Ammon's horn (tissue), 1 donor: ENCODE measurements at places on chromosomes 3 and 15.

- DNase-seq: no peak
Observed at GRCh38 chr3:71987828-71988227, 202.9 kb upstream of the PROK2 start.

DNA sequence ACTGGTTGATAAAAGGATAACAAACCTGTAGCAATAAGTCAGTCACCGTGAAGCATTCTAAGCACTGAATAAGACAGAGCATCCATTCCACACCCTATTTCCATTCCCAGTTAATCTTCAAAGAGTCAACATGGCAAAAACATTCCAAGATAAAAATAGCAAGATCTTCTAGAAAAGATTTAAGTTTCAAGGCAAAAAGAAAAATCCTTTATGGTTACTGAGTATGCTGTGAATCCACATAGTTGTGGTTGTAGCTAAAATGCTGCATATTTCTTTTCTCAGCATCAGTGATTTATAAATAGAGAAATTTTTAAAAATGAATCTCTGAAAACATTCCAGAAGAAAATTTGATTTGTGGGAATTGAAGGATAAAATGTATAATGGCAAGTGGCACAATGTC is 21.1 kb downstream of the GAP43 start:
- no peak for DNase-seq

DNA sequence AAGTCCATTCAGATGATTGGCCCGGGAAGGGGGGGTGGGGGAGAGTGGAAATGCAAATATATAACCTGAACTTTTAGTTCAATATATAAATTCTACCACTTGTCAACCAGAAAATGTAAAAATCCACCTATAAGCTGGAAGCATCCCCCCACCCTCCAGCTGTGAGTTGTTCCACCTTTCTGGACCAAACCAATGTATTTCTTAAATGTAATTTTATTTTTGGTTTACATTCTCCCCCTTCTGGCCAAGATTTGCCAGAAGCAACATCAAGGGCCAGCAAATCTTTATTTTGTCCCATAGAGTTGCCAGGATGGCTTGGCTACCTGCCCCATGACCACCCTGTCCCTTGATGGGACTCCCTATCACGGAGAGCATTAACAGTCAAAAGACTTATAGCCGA is 545.7 kb downstream of the TBL1XR1 start:
- DNase-seq: no peak

GRCh38 chr15:93997071-93997658 is 234.2 kb upstream of the MCTP2 start:
- DNase-seq: peak; percentile 23

DNA sequence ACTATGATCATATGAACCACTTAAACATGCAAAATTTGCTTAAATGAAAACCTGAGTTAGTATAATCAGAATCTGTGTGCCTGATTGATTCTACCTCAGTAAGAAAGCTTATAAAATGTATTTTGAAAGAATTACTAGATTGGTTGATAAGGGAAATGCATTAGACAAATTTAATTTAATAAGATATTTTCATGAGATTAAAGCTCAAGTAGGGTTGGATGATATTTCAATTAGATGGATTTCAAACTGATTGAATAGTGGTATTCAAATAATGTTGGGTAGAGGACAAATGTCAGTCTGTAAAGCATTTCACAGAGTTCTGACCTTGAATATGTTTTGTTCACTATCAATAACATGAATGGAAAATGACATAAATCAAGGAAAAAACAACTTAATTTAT is 780.4 kb upstream of the ALCAM start:
- DNase-seq: no peak

- no peak for DNase-seq
Observed at GRCh38 chr3:173891272-173892100, 493.9 kb downstream of the NLGN1 start.

- no peak for DNase-seq
Observed at GRCh38 chr3:157488144-157488543, 15.1 kb downstream of the VEPH1 start.

DNA sequence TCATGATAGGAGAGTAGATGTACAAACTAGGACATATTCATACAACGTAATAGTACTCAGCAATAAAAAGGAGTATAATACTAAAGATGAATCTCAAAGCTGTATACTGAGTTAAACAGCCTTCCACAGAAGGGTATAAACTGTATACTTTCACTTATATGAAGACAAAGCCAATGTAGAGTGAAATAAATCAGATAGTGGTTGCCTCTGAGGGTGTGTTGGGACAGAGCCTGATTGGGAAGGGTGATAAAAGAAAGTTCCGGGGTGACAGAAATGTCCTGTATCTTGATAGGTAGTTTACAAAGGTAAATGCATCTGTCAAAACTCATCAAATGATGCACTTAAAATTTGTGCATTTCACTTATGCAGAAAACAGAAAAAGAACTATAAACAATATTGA is 122.5 kb downstream of the ADAM10 start:
- DNase-seq: no peak

DNA sequence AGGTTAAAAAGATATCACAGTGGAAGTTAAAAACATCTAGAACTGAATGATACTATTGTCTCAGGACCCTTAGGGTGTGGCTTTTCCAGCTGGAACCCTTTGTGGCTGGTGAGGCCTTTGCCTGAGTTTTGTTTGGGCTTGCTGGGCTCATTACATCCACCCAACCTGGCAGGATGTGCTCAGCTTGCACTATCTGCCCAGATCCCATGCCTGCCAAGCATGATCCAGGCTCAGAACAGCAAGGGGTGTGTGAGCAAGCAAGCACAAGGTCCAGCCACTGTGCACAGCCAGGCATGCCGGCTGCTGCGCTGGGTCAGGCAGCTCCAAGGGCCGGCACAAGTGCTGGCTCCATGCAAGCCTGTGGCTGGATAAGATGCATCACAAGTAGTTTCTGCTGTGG is 512.7 kb upstream of the CDIN1 start:
- DNase-seq: no peak

GRCh38 chr3:50493086-50493485 is 10.3 kb downstream of the CACNA2D2 start:
- no peak for DNase-seq

DNA sequence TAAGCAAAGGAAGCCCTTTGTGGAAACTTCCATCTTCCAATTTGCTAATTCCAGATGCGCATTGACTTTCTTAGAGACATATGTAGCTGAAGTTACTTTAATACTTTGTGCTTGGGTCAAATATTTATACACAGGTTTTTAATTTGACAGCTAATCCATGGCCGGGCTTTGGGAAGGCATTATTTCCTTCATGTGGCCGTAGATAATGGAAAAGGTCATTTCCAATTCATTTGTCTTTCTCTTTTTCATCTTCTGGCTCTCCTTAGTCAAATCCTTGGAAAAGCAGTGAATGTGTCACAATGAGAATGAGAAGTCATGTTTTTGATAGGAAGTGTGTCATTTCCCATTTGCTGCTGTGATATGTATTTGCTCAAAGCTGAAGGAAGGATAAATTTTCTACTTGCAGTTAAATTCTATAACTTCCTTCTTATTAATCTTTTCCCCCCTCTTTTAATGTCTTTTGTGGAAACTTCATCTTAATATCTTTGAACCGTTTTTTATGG is 323.3 kb downstream of the CLSTN2 start:
- DNase-seq: no peak

DNA sequence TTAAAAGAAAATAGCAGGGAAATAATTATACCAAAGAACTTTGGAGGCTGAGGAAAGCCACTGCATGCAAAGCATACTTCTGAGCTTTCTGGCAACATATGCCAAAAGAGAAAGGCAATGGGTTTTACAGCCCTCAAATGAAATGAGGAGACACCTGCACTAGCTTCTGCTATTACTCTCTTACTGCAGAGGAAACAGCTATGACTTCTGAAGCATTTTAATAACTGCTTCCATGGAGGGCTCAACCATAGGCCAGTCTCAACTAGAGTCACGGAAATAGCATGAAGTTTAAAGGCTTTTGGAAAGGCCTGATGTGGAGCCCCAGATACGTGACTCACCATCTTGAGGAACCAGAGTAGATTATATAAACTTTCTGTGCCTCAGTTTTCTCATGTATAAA is 114.8 kb downstream of the OXNAD1 start:
- no peak for DNase-seq

DNA sequence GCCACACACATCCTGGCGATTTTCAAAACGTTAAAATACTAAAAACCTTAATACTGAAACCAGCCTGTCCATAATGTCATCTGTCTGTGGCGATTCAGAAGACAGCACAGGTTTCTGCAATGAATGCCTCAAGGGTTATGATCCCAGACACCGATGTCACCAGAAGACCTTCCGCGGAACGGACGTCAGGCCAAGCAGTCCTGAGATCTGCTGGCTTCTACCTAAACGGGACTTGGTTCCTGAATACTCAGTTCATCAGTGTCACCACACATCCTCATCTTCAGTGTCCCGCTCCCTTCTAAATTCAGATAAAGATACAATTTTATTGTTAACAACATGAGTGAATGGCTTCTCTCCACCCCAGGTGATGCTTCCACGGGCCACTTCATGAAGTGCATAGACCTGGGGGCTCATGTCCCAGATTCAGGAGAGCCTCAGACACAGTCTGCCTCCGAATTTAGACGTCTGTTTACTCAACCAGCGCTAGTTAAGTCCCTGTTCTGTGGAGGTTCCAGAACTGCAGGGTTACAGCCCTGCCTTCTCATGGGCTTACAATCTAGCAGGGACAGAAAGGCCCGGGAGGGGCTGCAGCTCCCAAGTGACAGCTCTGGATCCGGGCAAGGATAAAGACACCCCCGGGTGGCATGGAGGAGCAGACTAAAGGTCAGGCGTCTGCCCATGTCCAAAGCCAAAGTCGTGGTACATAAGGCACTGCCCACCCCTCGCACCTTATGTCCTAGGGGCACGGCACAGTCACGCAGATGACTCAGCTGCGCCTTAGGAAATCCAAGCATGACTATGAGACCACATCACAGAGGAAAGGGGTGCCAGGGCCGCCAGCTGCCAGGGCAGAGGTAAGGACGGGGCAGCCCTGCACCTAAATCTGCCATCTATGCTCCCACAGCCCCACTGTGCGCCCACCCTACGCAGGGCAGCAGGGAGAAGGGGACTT is 75.9 kb downstream of the VGLL4 start:
- DNase-seq: no peak

GRCh38 chr3:10933805-10934481 is 58.6 kb upstream of the SLC6A1 start:
- no peak for DNase-seq

DNA sequence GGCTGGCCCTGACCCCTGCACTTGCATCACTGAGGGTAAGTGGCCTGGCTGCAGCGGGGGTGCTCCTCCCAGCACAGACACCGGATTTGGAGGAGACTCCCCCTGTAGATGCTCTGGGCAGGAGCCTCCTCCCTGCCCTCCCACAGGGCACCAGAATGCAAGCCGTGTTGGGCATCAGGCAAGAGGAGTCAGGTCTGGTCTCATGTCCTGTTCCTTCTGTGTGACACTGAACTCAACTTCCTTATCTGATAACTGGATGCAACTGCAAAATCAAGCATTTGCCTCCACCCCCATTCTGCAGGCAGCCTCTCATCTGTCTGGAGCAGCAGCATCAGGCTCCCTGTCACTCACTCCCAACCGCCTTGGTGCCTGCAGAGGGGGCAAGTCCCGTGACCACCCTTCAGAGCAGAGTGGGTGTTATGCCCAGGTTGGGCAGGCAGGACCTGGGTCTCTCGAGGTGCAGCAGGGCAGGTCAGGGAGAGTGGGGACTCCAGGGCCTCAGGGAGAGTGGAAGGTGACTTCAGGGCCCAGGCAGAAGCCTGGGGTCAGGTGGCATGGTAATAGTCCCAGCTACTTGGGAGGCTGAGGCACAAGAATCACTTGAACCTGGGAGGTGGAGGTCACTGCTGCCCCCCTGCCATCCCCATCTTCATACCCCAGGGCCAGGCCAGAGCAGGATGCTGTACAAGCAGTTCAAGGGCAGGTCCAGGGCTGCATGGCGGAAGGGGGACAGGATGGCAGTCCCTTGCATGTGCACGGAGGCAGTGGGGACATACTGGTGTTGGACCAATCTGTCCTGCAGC is 10.5 kb upstream of the RPL29 start:
- no peak for DNase-seq

DNA sequence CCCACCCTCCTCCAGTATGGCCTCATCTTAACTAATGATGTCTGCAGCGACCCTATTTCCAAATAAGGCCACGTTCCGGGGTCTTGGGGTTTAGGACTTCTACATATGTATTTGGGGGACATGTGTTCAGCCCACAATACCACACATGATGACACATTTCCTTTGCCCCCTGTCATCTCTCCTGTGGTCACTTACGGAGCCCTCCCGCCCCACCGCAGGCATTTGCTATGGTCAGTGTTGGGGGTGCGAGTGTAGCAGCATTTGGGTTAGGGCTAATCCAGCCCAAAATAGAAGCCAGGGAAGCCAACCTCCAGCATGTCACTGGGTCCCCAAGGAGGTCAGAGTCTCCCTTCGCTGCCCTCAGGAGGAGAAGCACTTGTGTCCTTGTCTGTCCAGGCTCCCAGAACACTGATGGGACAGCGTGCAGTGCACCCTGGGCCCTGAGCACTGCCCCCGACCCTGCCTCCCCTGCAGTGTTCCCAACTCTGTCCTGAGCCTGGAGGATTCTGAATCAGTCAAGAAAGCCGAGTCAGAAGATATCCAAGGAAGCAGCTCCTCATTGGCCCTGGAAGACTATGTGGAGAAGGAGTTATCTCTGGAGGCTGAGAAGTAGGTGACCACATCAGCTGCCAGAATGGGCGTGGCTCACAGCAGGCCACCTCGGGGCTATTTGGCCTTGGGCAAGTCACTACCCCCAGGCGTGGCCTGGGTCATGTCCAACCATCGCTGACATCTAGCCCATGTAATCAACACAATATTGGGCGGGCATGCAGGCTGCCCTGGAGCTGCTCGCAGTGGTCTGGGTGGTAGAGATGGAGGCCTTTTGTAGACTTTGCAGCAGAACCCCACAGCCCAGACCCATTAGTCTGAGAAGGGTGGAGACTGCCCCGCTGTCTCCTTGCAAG is 46.9 kb upstream of the FGD5 start:
- no peak for DNase-seq

DNA sequence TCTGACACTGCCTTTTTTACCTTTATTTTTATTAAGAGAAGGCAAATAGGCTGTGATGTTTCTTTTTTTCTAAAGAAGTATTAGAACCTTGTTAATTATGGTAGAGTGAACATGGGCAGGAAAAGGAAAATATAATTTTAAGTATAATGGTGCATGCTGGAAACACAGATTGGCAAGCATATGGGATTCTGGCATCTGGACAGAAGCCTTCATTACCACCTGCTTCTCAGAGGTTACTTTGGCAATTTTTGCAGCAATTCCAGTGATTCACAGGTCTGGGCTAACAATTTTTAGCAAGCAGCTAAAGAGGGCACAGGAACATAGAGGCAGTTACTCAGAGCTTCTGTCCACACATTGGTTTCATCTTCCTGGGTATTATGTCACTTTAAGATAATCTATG is 258.3 kb downstream of the DIPK2A start:
- no peak for DNase-seq

- DNase-seq: no peak
Observed at GRCh38 chr15:56831467-56832005, 86.9 kb upstream of the TCF12 start.
